Right cardiac atrium (tissue), 5 donors: ENCODE measurements at places on chromosomes 12 and 14. TPM values are rescaled to one million over a fixed set of nuclear protein-coding genes. Genes with fewer than 3 reads are reported as not detected.
A peak's percentile ranks its signal among the peaks of the same experiment; 100 is the strongest.

DNA sequence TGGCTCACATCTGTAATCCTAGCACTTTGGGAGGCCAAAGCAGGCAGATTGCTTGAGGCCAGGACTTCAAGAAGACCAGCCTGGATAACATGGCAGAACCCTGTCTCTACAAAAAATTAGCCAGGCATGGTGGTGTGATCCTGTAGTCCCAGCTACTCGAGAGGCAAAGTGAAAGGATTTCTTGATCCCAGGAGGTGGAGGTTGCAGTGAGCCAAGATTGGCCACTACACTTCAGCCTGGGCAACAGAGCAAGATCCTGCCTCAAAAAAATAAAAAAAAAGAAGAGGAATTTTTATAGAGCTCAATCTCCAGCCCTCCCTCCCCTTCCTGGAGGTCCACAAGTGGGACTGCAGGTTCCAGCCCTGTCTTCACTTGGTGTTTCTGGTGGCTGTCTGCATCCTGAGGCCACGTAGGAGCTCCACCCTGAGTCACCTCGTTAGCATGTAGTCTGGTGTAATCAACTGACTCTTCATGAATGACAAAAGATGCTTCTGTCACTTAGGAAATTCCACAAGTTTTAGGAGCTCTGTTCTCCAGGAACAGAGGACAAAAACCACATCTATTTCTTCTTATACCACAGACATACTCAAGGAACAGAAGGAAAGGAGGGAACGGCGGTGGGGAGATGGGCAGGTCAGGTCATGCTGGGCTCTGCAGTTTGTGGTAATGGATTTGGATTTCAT, 16.2 kb downstream of the CCDC62 start:
- no peak for DNase-seq

- DNase-seq = no peak
Observed at GRCh38 chr14:22508662-22509035, 80.4 kb downstream of the DAD1 start.

GRCh38 chr12:6471989-6472360, 1.5 kb upstream of the VAMP1 start:
- DNase-seq = no peak

DNA sequence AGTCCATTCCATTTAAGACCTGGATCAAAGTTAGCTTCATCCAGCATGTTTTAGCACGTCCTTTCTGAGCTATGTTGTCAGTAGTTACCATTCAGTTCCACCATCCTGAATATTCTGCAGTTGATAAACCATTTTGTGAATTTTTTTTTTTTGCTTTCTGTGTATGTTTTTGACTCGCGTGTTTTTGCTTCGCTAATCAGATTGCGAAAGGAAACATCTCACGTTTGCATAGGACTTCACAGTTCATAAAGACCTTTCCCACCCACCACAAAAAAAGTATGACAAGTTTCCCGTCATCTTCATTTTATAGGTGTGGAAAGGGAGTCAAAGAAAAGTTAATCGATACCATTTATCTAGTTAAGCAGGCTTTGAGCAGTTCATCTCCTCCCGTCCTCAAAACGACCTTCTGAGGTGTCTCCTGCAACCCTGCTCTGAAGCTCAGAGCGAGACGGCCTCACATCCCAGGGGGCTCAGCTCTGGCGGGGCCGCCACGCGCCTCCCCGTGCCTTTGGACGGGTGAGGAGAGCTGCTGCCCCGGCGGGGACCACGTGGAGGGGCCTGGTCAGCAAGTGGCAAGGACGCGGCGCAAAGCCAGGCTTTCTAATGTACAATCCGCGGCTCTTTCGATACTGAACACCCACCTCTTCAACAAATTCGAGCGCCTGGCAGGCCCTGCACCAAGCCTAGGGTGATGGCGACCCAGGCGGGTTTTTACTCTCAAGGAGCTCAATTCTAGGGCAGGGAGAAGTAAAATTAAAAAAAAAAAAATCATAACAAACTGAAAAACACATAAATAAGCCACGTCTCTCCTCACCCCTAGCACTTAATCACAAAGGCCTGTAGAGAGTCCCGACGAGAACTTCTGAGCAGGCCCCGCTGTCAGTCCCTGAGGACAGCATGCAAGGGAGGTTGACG, 988 bp upstream of the TMEM263 start:
- peak; percentile 82 for DNase-seq

- DNase-seq = no peak
Observed at GRCh38 chr14:99731547-99732435, 47.7 kb downstream of the CYP46A1 start.

- DNase-seq = no peak
Observed at GRCh38 chr12:103580026-103580425, 7.0 kb upstream of the STAB2 start.

DNA sequence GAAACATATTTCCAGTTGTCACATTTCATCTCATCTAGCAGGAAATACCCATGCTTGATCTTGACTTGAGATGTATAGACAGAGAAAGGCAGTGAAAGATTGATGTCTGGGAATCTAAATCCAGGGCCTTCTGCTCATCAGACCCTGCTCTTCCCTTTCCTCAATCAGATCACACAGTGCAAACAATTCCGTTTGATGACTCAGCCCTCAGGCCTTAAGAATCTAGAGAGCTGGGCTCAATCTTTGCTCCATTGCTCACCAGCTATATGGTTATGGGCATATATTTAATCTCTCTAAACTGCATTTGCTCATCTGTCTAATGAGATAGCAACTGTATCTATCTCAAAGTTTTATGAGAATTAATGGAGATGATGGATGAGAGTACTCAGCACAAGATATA, 201.8 kb upstream of the CCDC196 start:
- no peak for DNase-seq

DNA sequence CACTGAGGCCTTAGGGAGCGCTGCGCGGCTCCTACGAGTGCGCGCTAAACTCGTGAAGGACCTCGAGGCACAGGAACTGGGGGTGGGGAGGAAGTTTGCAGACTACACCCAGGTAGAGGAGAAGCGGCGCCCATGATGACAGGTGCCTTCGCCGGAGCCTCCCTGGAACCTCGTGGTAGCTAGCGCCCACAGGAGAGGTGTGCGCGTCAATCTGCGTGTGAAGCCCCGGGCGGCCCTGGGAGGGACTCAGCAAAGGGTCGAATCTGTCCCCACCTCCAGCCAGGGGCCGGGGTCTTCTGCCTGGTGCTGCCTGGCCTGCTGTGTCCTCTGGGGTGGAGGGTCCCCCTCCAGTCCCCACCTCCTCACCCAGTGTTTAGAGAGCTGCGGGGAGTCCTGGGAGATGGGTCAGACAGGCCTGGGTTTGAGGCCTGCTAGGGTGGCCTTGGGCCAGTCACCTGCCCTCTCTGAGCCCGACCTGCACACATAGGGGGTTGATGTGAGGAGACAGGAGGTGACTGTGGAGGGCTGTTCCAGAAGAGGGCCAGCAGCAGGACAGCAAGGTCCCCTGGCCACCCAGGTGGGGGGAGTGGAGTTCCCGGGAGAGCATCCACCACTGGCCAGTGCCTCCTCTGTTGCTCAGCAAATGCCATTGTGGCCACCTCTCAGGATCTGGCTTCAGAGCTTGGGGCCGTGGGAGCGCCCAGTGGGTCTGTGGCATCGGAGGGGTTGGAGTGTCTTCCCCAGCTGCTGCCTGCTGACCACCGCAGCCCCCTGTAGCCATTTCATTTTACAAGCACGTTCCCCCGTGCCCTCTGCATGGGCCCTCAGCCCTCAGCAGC, 20.2 kb upstream of the KIF26A start:
- peak; percentile 11 for DNase-seq

GRCh38 chr14:51504669-51505068, 147.0 kb upstream of the FRMD6 start:
- DNase-seq = no peak

- DNase-seq = peak; percentile 71
Observed at GRCh38 chr12:67069451-67070306, 199.5 kb upstream of the CAND1 start.

- DNase-seq = no peak
Observed at GRCh38 chr12:107079172-107080011, 14.0 kb downstream of the CRY1 start.

DNA sequence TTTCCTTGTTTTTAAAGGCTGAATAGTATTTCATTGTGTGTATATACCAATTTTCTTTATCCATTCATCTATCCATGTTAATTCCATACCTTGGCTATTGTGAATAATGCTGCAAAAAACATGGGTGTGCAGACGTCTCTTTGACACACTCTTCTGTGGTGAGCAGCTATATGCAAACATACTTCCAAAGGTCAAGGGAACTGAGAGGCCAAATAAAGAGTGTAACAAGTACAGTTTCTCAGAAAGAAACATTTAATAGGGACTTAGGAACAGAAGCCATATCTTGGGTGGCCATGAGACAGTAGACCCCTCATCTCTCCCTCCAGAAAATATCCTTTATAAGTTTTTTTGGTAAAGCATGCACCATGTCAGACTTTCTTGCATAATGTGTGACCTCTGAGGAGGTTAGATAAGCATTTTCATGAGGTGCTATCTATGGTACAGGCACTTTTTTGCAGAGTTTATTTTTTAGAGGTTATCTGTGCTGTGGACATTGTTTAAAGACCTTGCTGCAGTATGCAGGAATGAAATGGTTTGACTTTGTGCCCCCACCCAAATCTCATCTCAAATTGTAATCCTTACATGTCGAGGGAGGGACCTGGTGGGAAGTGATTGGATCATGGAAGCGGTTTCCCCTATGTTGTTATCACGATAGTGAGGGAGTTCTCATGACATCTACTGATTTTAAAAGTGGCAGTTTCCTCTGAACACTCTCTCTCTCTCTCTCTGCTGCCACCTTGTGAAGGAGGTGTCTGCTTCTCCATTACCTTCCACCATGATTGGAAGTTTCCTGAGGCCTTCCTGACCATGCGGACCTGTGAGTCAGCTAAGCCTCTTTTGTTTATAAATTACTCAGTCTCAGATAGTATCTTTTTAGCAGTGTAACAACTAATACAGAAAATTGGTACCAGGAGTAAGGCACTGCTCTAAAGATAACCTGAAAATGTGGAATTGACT, 1202.3 kb downstream of the GALC start:
- no peak for DNase-seq

DNA sequence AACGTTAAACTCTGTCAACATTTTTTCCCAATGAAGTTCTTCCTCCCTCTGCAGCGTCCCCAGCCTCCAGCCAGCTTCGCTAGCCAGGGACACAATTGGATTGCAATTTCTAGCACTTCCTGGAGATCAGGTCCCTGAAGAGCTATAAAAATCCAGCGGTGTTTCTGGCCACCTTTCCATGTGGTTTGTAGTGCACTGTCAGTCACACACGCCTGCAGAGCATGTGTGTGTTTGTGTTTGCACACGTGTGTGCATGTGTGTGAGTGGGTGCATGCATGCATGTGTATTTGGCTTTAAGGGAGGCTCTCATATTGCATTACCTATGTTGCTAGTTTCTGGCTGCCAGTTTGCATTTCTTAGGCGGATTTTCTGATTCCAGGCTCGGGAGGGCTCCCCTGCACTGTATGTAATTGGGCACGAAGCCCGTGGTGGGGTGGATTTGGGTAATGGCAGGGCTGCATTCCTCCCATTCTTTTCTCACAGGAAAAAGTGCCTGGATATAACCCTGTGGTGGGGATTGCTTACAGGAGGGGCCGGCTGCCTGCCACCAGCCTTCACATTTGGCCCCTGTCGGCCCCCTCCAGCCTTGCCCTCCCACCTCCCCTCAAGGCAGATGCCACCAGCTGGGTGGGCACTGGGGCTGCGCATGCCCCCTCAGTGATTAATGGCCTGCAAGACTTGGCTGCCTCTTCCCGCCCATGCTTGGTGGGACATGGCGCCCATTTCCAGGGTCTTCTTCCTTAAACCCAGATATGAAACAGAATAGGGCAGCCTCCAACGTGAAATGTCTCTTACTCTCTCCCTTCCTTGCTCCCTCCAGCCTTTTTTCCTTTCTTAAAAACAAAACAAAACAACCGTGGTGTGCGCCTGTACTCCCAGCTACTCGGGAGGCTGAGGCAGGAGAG, 74.0 kb downstream of the TSPAN9 start:
- no peak for DNase-seq

GRCh38 chr12:11658791-11659190, 9.3 kb downstream of the ETV6 start:
- no peak for DNase-seq

DNA sequence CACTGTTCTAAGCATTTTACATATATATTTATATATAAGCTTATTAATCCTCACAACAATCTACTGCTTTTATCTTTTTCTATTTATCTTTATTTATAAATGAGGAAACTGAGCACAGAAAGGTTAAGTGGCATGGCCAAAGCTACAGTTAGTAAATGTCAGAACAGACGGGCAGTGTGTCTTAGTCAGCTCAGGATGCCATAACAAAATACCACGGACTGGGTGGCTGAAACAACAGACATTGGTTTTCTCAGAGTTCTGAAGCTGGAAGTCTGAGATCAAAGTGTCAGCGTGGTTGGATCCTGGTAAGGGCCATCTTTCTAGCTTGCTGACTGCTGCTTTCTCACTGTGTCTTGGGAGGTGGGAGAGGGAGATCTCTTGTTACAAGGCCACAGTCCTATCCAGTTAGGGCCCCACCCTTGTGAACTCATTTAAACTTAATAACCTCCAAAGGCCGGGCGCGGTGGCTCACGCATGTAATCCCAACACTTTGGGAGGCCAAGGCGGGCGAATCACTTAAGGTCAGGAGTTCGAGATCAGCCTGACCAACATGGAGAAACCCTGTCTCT, 19.8 kb downstream of the RPGRIP1 start:
- no peak for DNase-seq

DNA sequence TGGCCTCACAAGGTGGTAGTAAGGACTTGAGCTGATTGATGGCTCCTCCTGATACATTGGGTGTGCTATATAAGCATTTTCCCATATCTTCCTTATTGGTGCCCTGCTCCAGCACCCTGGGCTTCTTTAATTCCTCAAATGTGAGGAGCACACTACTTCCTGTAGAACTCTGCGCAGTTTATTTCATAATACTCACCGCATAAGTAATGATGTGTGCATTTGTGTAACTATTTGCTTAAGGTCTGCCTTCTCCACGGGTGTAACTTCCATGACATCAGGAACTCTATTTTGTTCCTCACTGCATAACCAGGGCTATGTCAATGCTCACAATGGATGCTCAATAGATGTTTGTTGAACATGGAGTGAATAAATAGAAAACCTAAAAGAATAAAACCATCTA, 392.2 kb downstream of the SEC23A start:
- DNase-seq = no peak

- peak; percentile 72 for DNase-seq
Observed at GRCh38 chr12:111767362-111768158, 827 bp downstream of the ALDH2 start.

Gene PRKD1
- total RNA-seq = 10.1 TPM

Gene KRT86
- not detected for total RNA-seq

Gene CHURC1
- 98.2 TPM for total RNA-seq

Gene SYCP3
- not detected for total RNA-seq

Gene CIROP
- total RNA-seq = not detected

Gene FZD10
- 0.24 TPM for total RNA-seq

Gene CLEC1B
- total RNA-seq = not detected

Gene MYO1H
- 0.47 TPM for total RNA-seq

Gene PYGL
- 14.2 TPM for total RNA-seq
